ENCODE measurements at places on chromosomes 11 and 22. TPM values are rescaled to one million over a fixed set of nuclear protein-coding genes. Genes with fewer than 3 reads are reported as not detected.

The BTBD18 gene
- total RNA-seq, result not detected

The OR52N4 gene
- total RNA-seq, result not detected

The PRR5L gene
- total RNA-seq, result 5.1 TPM

The DUSP8 gene
- 2.6 TPM for total RNA-seq

The TMEM132A gene
- 90.3 TPM for total RNA-seq

The CD248 gene
- total RNA-seq, result not detected

The UCP3 gene
- 2.0 TPM for total RNA-seq

The PGGHG gene
- total RNA-seq, result 76.9 TPM

The TNNI2 gene
- 7.8 TPM for total RNA-seq

The ARVCF gene
- 15.6 TPM for total RNA-seq

The THAP7 gene
- total RNA-seq, result 16.4 TPM

The PHETA2 gene
- 4.5 TPM for total RNA-seq

The HORMAD2 gene
- not detected for total RNA-seq

The XKR3 gene
- total RNA-seq, result not detected

Data from PC-9 (cell line).